Stimulated activated CD4-positive, alpha-beta T cell treated with anti-CD3 and anti-CD28 coated beads, TNF-alpha, amount 100 ng/mL, for 4 hours (primary cell): ENCODE measurements at places on chromosomes 5 and 9.

- DNase-seq, result no peak
These were observed 180.6 kb downstream of the GABRG2 start for GRCh38 chr5:162248107-162248713.

DNA sequence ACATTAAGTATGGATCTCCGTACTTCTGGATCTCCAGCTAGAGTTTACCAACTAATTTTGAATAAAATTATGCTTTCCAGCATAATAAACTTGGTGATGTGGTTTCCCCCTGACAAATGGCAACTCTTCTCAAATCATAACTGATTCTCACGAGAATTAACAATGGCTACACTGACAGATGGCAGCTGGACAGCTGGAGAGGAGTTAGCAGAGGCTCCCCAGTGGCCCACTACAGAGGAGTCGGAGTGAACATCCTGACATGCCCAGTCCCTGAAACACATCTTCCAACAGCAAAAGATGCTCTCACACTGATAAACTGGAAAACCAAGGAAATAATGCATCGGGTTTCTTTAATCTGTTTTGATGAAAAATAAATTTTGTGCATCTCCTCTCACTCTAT, 239.6 kb downstream of the MAN2A1 start:
- DNase-seq, result no peak

- no peak for DNase-seq
These were observed 48.3 kb upstream of the POU4F3 start for GRCh38 chr5:146290318-146290717.

GRCh38 chr9:107169796-107170195, 113.3 kb upstream of the RAD23B start:
- no peak for DNase-seq

- DNase-seq, result no peak
These were observed 6.9 kb downstream of the YTHDC2 start for GRCh38 chr5:113520429-113520828.

DNA sequence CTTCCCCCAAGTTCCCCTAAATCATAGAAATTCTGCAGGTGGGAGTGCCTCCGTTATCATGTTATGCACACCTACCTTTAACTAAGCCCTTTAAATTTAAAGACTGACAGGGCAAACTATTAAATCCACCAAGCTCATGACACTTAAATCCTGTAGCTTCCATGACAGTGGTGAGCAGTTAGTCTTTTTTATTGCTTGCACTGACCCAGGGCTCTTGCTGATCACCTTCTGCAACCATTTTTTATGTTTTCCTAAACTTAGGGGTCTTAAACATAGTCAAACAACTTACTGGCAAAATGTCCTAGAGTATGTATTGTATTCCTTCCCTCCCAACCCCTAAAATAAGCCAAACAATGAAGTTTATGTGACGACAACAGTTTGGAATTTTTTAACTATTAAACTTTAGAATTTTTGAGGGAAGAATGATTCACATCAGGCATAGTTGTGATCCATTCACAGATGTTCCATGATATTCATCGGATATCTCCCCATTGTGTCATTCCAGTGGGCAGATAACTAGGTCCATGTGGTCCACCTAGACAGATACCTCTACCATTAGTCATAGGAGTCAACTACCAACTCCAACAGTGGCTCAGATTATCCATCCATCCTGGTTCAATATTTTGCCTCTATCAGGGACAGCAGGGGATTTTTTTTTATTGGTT, 283.1 kb downstream of the ADAMTS6 start:
- DNase-seq, result no peak

DNA sequence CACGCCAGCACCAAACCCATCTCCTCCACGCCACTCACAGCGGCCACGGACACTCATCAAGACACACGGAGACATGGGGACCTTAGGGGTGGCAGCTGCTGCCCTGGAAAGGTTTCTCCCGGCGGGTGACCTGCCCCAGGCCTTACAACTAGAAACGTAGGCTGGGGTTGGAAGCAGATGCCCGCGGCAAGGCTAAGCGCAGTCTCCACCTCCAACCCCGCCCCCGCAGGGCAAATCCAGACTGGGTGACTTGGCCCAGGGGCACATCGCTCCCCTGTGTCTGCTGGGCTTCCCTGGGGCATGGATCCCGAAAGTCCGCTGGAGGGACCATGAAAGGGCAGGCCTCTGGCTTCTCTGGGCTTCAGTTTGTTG, 12.0 kb upstream of the ASS1 start:
- no peak for DNase-seq
